Stomach (tissue), 19 donors: ENCODE measurements at places on chromosomes 3 and 15. TPM values are rescaled to one million over a fixed set of nuclear protein-coding genes. Genes with fewer than 3 reads are reported as not detected.
A peak's percentile ranks its signal among the peaks of the same experiment; 100 is the strongest.

GRCh38 chr3:54790051-54790450 is 137.8 kb downstream of the LRTM1 start:
- no peak for DNase-seq

DNA sequence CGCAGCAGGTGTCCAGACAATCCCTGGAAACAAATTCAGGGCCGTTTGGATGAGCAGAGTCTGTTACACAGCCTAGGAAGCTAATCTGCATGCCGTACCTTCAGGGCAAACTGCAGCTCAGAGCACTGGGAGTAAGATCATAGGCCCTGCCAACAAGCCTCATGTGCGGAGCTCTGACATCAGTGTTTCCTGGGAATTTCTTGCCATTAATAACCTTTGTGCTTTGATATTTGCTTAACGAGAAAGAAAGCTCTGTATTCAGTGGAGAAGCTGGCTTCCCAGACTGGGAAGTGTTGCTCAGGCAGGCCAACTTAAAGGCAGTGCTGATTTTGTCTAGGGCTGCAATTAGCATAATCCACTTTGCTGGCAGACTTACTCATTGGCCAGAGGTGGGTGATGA is 116.1 kb upstream of the KLHL25 start:
- DNase-seq = peak; percentile 67

The GOLGA6B gene
- total RNA-seq = not detected

The GPR62 gene
- total RNA-seq = not detected

- DNase-seq = no peak
These were observed 104.4 kb downstream of the DAPK2 start for GRCh38 chr15:63941698-63942465.

DNA sequence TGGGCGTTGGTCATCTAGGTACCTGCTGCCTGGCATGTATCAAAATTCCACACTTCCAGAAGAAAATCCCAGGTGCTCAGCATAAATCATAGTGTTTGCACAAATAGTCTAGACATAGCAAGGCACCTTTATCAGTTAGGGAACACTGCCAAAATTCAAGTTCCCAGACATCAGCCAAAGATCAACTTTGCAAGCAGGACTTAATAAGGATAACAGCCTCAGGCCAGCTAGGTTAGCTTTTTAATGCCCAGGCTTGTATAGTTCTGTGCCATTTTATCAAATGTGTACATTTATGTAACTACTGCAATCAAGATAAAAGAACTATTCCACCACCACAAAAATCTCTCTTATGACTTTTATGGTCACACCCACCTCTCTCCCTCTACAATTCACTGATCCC is 30.7 kb downstream of the DZIP3 start:
- DNase-seq = peak; percentile 50

The PLA2G4F gene
- total RNA-seq = 15.6 TPM

DNA sequence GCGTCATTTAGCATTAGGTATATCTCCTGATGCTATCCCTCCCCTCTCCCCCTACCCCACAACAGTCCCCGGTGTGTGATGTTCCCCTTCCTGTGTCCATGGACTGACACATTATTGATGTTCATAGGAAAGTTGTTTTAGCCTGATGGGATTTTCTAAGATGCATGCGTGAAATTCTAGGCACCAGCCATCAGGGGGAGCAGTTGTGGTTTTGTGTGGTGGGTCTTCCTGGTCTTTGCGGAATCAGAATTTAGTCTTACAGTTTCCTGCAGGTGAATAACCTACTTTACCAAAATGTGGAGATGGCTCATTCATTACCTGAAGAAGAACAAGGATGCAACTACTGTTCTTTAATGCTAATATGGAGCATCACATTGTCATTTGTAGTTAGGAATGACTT is 455.0 kb upstream of the THBS1 start:
- peak; percentile 69 for DNase-seq

DNA sequence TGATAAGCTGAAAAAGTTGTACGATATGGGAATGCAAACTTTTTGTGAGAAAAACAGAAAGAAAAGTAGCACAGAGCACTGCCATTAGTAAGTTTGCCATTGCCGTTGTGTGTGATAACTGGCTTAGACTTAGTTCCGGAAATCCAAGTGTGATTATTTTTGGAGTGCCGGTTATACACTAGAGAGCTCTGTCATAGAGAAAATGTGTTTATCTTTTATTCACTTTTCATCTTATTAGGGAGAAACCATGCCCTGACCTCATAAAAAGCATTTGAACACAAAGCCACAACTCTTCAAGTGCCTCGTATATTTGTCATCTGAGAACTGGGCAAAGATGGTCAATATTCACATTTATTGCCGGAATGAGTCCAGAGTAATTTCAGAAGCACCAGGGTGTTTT is 36.1 kb downstream of the CTDSPL start:
- no peak for DNase-seq

The SKOR1 gene
- 0.92 TPM for total RNA-seq

GRCh38 chr3:184716622-184717398 is 4.9 kb upstream of the MAGEF1 start:
- peak; percentile 81 for DNase-seq

DNA sequence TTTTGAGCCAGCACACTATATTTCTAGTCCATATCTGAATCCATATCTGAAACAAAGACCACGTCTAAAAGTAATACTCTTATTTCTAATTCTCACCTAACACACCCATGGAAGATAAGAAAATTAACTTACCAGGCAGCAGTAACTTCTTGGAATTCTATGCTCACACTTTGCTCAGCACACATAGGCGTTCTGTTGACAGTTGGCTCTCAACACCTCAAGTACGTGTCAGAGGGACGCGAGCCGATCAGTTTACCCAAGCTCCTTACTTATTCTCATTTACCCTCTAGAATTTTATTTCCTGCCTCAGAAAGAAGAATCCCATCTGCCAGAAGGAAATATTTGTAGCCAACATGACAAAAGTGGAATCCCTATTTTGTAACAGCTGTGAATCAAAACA is 911.9 kb downstream of the FHIT start:
- DNase-seq = no peak

The TGM4 gene
- not detected for total RNA-seq
